Muscle of leg (tissue), 16 donors: ENCODE measurements at places on chromosomes 11 and 22. TPM values are rescaled to one million over a fixed set of nuclear protein-coding genes. Genes with fewer than 3 reads are reported as not detected.
A peak's percentile ranks its signal among the peaks of the same experiment; 100 is the strongest.

GRCh38 chr11:78179459-78180071 lies 8.9 kb downstream of the KCTD21 start:
- no peak for DNase-seq

DNA sequence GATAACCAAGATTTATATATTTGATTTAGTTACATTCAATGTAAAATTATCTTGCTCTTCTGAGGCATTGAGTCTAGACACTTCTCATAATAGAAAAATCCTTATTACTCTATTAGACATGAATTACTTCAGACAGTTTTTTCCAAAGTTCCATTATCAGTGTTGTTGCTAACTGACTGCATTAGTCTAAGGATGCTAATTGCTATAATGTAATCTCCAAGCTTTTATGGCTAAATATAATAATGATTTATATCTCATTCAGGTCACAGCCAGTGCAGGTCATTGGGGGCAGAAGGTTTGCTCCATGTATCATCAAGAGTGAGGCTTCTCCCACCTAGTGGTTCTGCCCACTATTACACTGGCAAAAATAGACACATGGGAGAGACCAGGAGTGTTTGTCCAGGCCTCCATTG lies 377.2 kb upstream of the DDI1 start:
- DNase-seq = no peak

GRCh38 chr11:35145271-35145670 lies 6.3 kb downstream of the CD44 start:
- DNase-seq = no peak

DNA sequence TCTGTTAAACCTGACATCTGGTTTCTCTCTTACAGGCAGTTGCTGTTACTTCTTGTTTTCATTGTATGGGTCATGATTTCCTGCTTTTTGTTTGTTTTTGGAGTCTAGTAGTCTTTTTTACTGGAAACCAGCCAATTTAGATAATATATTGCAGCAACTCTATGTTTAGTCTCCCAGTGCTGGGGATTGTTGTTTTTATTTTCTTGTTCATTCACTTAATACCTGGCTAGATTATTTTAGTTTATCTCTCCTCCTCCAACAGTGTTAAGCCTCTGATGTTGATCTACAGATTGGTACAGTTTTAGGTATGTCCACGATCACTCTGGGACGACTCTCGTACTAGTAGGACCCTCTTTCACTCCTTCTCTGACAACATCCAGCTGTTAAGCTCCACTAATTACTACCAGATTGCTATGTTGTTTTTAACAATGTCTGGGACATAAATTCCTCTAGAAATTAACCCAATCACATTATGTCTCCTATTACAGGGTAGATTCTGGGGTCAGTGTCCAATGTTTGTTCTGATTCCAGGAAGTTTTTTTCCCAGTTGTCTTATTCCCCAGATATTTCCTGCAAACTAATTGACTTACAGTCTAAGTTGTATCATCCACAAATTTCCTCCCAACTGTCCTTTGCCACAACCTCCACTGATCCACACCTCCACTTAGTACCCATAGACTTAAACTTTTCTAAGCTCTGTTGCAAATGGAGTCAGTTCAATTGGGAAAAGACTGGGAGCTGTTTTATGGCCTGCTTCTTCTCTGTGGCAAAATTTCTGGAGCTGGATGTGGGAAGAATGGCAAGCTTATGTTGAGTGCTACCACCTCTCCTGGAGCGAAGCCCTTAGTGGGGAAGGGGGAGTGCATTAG lies 1280.6 kb upstream of the CNTN5 start:
- peak; percentile 85 for DNase-seq

DNA sequence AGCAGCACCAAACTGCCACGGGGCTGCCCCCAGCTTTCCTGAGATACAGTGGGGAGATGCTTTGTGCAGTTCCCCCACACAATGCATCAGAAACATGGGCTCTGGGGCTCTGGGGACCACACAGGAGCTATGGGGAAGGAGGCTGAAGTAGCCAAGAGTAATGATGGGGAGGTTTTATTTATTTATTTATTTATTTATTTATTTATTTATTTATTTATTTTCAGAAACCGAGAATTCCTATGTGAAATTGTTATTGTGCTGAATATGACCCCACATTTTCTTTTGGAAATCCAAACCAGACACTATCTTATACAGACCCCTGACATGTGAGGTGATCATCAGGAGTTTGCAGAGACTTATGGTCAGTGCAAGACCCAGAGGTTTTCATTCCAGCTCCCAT lies 84.4 kb downstream of the MTNR1B start:
- no peak for DNase-seq

MOV10L1 gene
- 0.15 TPM for polyA plus RNA-seq
